ENCODE measurements at places on chromosomes 5 and 9.

DNA sequence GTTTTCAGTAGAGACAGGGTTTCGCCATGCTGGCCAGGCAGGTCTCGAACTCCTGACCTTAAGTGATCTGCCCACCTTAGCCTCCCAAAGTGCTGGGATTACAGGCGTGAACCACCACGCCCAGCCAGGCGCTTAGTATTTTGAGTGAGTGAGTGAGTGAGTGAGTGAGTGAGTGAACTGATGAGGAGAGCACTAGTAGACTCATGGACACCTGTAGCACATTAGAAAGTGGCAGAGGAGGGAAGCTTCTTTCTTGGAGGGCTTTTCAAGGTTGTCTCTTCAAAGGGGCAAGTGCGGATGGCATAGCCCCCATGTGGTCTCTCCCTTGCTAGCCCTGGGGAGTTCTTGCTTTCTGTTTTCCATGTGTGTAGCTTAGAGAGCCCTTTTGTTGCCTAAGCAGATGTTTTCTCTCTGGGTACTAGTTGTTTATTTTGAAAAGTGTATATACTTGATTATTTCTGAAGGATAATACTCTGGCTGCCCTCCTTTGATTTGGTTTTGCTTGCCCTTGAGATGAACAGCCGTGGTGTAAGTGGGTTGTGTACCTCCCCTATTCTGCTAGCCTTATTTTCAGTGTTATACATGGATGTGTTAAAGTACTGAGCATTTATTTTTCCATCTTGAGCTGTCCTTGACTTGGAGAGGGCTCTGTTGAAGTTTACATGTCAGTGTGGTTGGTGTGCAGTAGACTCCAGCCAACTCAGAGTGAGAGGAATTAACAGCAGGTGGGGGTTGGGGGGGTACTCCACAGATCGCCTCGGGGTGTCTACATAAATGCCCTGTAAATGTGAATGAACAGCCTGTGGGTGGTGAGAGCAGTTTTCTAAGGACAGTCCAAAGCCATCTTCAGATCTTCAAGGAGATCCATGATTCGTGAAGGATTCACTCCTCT, 35.5 kb downstream of the PRRC2B start:
- no peak for DNase-seq

DNA sequence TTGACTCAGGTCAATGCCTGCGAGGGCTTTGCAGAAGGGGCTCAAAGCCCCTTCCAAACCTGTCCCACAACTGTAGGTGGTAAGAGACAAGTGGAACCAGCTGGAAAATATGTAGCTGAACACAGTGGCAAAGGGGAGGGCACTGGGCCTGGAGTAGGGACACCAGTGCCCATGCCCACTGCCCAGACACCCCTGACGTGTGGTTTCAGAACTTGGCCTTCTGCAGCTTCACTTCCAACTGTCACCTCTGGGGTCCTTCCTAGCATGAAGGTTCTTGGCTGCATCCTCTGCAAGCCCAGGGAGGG, 233.1 kb upstream of the IRX1 start:
- DNase-seq: no peak

DNA sequence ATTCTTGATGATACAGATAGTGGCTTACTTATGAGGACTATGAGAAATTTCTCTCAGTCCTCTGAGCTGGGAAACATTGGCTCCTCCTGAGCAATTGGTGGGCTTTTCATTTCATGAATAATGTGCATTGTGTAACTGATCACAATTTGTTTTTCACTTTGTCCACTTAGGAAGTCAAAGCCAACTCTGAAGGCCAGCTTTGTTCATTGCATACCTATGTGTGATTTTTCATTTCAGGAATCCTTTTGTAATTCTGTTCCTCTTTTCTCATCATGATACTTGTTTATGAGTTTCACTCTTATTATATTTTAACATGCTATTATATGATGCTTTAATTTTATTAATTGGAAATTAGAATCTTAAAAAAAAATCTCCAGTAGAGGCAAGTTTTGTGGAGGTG, 483.0 kb downstream of the EBF1 start:
- no peak for DNase-seq

GRCh38 chr9:16864649-16865434, 5.6 kb downstream of the BNC2 start:
- DNase-seq: no peak

DNA sequence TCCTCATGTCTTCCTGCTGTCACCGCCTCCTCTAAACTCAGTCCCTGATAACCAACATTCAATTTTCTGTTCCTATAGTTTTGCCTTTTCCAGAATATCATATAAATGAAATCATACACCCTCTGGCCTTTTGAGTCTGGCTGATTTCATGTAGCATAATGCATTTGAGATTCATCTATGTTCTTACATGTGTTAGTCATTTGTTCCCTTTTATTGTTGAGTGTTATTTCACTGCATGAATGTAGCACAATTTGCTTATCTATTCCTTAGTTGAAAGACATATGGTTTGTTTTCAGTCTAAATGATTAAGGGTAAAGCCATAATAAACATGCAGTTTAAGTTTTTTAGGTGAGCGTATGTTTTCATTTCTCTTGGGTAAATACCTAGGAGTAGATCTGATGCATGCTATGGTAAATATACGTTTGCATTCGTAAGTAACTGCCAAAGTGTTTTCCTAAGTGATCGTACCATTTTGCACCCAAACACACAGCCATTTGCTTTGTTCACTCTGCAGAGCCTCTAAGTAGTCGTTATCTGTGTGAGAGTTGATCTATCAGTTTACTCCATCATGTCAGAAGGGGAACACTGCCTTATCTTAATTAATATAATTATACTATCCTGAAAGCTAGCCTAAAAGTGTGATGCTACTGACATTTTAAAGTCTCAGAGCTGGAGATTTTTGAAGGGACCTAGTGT, 460.8 kb downstream of the DMAC1 start:
- DNase-seq: no peak

DNA sequence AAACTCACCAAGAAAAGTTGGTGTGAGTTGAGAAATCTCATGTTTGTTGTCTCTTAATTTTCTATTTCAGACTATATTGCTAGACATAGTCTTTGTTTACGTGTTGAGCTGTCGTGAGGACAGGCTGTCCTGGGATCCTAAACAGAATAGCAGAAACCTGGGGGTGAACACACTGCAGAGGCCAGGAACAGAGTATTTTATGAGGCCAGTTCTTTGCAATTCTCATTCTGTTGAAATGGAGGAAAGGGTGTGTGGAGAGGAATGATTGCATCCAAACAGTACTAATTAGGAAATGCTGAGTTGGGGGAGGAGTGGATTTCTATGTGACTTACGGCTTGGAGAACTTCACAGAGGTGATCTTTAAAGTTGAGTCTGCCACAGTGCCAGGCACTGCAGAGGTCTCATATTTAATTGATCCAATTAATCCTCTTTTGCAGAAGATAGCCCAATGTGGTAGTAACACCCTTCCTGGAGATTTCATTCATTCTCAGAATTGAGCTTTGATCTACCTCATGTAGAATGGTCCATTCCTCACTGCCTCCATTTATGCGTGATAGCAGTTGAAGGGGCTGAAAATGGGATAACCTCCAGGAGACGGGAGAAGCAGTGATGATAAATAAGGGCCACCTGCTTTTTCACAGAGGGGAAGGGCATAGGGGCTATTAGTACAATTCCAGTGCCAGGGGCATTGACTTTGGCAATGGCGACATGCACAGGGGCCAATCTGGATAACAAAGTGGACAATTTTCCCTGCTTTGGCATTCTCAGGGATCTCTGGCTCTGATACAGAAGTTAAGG, 84.7 kb upstream of the TNFAIP8 start:
- DNase-seq: no peak

All from femur (tissue), 1 donor.